ENCODE measurements at places on chromosomes 3 and 15.

DNA sequence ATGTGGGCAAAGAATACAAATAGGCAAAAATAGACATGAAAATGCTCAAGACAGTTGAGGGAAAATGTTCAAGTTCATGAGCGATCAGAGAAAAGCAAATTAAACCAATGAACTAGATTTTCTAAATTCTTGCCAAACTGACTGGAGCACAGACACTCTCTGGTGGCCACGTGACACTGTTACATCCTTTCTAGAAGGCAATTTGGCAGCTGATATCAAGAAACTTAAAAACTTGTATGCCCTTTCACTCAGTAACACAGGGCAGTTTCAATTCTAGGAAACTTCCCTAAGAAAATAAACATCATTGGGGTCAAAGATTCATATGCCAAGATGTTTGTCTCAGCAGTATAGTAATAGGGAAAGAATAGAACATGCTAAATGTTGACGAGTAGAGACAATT lies 52.2 kb downstream of the ABHD5 start:
- DNase-seq = no peak

DNA sequence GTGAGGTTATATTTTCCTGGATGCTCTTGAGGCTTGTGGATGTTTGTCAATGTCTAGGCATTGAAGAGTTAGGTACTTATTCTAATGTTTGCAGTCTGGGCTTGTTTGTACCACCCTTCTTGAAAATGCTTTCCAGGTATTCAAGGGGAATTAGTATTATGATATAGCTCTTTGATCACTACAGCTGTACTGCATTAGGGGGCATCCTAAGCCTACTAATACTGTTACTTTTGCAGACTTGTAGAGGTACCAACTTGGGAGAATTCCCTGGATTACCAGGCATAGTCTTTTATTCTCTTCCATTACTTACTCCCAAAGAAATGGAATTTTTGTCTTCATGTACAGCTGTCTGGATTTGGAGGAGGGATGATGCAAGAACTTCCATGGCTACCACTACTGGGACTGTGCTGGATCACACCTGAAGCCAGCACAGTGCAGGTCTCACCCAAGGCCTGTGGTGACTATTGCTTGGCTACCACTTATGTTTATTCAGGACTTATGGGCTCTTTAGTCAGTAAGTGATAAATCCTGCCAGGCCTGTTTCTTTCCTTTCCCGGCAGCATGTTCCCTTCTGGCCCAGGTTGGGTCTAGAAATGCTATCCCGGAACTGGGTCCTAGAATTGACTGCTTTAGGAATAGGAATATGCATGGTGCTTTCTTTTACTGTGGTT lies 402.9 kb downstream of the IL20RB start:
- DNase-seq = no peak

- no peak for DNase-seq
Measured at GRCh38 chr3:3180456-3180855, 965 bp upstream of the CRBN start.

DNA sequence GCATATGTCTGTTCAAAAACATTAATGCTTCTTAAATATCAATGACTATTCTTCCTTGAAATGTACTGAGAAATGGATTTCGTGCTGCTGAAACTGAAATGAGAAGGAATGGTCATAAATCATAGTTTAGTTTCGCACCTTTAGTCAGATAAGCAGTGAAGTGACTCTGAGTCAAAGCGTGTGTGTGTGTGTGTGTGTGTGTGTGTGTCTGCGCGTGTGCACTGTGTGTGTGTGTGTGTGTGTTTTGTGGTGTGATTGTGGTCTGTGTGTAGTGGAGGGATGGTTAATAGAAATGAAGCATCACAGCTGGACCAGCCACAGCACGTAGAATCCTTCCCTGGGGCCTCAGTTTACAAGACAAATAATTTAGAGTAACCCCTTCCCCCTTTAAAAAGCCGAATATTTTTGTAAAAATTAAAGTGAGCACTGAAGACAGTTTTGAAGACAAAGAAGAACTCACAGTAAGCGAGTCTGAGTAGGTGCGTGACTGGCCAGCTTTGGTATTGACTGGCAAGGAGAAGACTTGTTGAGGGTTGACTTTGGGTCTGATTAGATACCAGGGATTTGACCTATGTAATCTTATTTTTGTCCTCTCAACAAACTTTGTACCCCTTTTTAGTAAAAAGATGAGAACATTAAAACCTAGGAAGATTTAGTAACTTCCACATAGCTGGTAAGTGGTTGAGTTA lies 202.0 kb upstream of the IL12A start:
- no peak for DNase-seq

DNA sequence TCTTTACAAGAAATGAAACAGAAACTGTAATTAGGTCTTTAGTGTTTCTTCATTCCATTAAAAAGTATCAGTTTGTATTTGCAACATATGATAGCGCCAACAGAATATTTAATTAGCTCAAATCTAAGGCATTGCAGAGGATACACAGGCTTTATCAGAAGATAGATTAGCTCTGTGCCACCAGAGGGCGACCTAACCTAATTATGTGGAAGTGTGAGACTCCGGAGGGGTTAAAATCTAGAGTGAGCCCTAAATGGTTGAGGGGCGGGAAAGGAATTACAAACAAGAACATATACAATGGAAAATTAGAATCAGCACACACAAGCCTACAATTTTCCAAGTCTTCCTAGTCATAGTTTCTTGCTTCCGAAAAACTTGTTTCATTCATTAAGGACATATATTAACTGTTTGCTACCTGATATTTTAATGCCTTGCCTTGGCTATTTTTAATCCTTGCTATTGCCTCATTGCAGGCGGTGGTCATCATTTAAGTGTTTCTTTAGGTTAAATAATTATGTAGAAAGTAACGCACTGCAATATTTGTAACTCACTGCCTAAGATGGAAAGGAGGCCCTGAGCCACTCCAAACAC lies 18.0 kb upstream of the RYR3 start:
- DNase-seq = no peak

Data from T-helper 17 cell (primary cell).